G401 (cell line): ENCODE measurements at places on chromosomes 16 and 17. TPM values are rescaled to one million over a fixed set of nuclear protein-coding genes. Genes with fewer than 3 reads are reported as not detected.

DNA sequence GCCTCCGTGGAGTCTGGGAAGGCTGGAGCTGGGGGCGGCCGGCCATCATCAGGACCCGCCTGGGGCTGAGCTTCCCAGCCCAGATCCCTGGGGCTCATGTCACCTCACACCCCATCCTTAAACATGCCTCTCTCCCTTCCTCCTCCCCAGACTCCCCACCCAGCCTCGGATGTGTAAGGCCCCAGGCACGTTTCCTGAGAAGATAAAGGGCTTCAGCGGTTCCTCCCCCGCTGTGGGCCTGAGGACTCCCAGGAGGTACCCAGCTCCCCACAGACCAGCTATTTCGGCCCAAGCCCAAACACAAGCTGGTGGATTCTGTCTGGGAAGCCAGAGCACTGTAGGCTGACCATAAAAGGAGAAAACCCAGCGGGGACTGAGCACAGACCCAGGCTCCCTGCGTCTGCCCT lies 49.2 kb downstream of the MYH11 start:
- no peak for DNase-seq

KLHL11 gene
- 13.4 and 16.2 TPM in 2 replicates for total RNA-seq

GRCh38 chr17:285751-286422 lies 66.7 kb downstream of the RPH3AL start:
- no peak for DNase-seq

DNA sequence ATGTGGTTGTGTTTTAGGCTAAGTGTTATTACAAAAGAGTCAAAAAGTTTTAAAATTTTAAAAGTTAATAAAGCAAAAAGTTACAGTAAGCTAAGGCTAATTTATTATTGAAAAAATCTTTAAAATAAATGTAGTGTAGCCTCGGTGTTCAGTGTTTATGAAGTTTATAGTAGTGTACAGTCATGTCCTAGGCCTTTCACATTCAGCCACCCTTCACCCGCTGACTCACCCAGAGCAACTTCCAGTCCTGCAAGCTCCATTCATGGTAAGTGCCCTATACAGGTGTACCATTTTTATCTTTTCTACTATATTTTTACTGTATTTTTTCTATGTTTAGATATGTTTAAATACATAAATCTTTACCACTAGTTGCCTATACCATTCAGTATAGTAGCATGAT lies 98.5 kb upstream of the RPRML start:
- no peak for DNase-seq

GRCh38 chr16:79170555-79171246 lies 429.8 kb downstream of the MAF start:
- DNase-seq = no peak

PPP1R27 gene
- 0.31 TPM in 1 of 2 replicates, not detected in the other for total RNA-seq

ZG16B gene
- total RNA-seq = not detected in 2 replicates

DNA sequence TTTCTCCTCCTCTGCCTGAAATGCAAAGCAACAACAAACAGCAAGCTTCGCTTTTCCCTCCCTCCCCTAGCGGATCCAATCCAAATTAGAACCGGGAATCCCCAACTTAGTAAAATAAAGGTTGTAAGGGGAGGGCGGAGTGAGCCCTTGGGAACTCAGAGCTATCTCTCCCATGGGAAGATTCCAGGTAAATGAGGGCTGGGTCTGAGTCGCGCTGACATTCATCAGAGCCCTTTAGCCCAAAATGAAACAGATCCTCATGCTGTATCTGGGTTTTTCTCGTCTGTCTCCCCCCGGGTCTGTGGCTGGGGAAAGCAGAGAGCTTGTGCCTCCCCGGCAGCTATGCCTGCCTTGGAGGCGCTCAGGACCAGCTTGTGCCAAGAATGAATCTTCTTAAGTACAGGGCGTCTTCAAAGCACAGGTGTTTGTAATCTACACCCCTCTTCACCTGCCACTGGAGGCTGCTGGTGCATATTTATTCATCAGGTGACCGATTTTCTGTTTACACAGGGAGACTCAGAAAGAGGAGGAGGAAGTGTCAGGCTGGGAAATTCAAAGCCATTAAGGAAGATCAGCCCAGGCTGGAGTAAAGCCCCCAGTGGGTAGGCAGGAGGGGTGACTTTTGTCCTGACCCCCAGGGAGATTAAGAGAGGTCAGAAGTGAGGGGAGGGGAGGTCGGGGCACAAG lies 55.0 kb upstream of the GSE1 start:
- peak; percentile 52 for DNase-seq

DNA sequence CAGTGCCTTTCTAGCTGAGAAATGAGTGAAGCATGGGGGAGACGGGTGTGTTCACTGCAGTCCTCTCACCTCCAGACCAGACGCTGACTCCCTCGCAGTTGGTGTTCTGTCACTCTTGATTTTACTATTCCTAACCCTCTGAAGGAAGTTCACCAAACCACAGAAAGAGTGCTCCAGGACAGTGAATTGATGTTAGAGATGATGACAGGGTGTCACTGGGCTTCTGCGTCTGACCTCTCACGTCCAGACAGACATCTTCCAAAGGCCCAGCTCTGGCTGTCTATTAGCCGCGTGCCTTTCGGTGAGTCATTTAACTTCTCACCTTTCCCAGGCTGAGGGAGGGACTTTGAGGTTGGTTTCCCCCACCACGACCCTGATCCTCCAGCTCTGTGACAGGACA lies 8.2 kb downstream of the CRAMP1 start:
- no peak for DNase-seq

SRP68 gene
- 73.7 and 87.2 TPM in 2 replicates for total RNA-seq

DNA sequence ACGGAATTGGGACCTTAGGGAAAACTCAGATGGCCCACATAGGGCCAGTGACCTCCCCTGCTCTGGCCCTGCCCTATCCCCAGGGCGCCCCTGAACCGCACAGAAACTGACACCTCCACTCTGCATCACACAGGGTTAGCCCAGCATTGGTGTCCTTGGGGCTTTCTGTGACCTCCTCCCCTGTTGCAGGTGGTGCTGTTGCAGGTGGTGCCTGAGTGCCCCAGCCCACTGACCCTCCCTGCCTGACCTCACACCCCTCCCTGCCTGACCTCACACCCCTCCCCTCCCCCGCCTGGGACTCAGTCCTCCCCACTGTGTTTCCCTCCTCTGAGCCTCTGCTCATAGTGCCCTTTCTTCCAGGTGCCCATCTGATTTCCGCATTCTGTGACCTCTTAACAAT lies 21.4 kb downstream of the TNFRSF13B start:
- no peak for DNase-seq

- DNase-seq = no peak
Measured at GRCh38 chr17:74466828-74467184, 372 bp downstream of the CD300A start.

ST6GALNAC1 gene
- total RNA-seq = not detected in 2 replicates

- no peak for DNase-seq
Measured at GRCh38 chr16:53501216-53501859, 1.7 kb downstream of the AKTIP start.

DNA sequence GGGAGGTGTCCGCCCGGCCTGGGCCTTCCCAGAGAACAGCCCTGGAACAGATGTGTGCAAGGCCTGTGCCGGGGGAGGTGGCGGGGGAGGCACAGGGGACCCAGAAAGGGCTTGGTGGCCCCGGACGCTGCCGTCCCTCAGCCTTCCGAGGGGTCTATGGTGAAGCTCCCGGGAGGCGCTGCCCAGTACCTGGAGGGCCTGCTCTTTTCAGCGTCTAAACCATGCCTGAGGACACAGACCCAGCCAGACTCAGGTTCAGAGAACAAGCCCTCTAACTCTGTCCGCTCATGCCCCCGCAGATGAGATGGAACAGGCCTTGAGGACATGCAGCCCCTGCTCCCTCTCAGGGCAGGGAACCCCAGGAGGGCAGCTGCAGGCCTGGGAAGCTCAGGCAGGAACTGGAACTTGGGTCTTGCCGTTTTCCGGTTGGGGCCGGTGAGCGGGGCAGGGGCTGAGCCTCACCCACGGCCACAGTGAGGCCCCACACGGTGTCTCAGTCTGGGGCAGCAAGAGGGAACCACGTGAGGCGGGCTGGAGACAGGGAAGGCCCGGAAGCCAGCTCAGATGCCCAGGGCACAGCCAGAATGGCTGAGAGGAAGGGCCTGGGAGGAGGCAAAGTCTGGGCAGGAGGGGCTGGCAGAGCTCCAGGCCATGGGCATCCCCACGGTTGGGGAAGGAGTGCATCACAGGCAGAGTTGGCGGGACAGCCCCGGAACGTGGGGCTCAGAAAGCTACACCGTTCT lies 12.5 kb downstream of the SLC16A3 start:
- DNase-seq = peak; percentile 77

- DNase-seq = no peak
Measured at GRCh38 chr17:77354670-77355455, 214.1 kb downstream of the SEC14L1 start.

DNA sequence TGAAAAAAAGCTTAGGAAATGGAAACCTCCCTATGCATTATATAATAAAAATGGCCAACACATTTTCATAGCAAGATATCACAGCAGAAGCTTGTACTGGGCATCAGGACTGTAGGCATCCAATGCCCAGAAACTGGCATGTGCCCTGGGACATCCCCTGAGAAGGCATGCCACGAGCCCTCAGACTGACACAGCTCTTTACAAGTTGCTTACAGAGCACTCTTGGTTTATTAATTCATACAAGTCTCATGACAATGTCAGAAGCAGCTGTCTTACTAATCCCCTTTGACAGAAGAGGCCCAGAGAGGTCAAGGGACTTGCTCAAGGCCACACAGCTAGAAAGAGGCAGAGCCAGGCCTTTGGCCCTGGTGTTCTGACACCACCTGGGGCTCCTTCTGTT lies 5.6 kb upstream of the CCL2 start:
- DNase-seq = no peak

MLLT6 gene
- 21.8 and 30.6 TPM in 2 replicates for total RNA-seq

- peak; percentile 87 for DNase-seq
Measured at GRCh38 chr16:7378024-7378695, 45.5 kb downstream of the RBFOX1 start.

DNA sequence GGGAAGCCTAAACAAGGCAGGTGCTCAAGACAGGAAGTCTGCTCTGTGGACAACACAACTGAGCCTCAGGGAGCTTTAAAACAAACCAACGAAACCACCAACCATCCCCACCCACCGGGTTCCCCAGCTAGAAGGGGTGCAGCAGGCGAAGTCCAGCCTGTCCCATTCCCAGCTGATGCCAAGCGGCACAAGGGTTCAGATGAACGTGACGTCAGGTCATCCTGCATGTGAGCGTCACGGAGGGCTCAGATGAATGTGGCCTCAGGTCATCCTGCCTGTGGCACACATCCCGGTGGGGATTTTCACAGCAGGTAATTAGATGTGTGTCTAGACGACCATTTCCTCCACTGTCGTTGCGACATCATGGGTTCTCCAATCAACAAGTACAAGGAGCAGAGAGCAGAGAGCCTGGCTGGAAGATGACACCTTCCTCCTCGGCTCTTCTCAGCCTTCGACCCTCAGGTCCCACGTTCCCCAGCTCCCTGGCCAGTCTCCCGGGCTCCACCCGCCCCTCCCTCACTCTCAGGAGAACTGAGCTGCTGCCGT lies 246.5 kb downstream of the FOXL1 start:
- DNase-seq = no peak

- DNase-seq = no peak
Measured at GRCh38 chr17:38324141-38324697, 19.5 kb downstream of the GPR179 start.

- no peak for DNase-seq
Measured at GRCh38 chr17:71883845-71884244, 237.0 kb upstream of the SOX9 start.

- DNase-seq = no peak
Measured at GRCh38 chr17:27563532-27563931, 67.5 kb upstream of the LGALS9 start.

NPB gene
- 0.41 and 0.74 TPM in 2 replicates for total RNA-seq

GRCh38 chr17:43143201-43143600 lies 18.0 kb upstream of the BRCA1 start:
- DNase-seq = no peak

DNA sequence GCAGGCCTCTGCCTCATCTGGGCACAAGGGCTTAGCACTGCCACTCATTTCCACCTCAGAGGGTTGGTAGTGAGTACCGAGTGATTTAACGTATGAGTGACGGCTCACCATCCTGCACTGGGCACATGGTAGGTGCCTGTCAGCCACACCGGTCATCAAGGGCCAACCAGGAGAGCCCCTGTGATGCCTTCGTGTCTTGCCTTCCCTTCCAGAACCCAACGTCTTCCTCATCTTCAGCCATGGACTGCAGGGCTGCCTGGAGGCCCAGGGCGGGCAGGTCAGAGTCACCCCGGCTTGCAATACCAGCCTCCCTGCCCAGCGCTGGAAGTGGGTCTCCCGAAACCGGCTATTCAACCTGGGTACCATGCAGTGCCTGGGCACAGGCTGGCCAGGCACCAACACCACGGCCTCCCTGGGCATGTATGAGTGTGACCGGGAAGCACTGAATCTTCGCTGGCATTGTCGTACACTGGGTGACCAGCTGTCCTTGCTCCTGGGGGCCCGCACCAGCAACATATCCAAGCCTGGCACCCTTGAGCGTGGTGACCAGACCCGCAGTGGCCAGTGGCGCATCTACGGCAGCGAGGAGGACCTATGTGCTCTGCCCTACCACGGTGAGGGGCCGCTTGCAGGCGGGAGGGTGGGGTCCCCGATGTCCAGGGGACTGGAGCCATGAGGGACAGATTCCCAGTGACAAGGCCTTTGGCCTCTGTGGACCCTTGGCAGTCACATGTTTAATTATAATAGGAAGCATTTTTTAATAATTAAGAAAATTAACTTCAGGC lies 37.1 kb downstream of the MRC2 start:
- no peak for DNase-seq

EFCAB3 gene
- not detected in 2 replicates for total RNA-seq

PSMC3IP gene
- 6.2 and 14.9 TPM in 2 replicates for total RNA-seq

DNA sequence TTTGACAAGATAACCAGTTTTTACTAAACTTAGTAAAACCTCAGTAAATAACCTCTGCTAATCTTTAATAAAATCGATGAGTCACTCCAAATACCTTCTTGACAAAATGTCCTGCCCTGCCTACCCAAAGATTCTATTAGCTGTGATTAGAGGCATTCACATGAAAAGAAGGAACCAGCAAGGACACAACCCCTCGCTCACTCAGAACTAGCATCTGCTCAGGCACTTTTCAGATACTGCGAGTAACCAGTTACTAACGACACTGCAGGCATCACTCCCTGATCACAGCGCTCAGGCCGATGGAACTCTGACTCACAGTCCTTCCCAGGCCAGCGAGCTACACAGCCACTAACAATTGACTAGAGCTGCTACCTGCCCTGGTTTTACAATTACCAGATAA lies 24.3 kb downstream of the PELP1 start:
- DNase-seq = no peak

GRCh38 chr17:78130090-78130436 lies 508 bp upstream of the TMC8 start:
- DNase-seq = no peak

PIRT gene
- total RNA-seq = not detected in 2 replicates

- DNase-seq = no peak
Measured at GRCh38 chr16:86202267-86202666, 303.3 kb downstream of the IRF8 start.

DNA sequence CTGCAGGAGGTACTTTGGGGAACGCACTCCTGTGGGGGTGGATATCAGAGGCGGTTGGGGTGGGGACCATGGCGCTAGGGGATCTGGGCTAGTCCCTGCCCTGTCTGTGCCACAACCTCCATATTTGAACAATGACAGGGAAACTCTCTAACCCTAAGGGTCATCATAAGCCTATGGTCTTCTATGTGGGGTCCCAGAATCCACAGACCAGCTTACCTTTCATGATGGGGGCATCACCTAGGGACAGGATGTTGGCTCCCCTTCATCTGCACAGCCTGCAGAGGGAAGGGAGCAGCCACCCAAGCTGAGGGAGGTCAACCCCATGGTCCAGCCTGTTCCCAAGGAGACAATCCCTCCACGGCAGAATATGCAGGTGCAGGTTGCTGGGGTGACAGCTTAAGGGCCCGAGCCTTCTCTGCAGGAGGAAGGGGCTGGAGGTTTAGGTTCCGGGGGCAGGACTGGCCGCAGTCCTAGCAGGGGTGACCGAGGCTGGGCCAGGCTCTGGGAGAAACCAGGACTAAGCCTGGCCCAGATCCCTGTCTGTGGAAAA lies 1.7 kb downstream of the ORAI3 start:
- no peak for DNase-seq
